ENCODE measurements at places on chromosomes 16 and 17.

DNA sequence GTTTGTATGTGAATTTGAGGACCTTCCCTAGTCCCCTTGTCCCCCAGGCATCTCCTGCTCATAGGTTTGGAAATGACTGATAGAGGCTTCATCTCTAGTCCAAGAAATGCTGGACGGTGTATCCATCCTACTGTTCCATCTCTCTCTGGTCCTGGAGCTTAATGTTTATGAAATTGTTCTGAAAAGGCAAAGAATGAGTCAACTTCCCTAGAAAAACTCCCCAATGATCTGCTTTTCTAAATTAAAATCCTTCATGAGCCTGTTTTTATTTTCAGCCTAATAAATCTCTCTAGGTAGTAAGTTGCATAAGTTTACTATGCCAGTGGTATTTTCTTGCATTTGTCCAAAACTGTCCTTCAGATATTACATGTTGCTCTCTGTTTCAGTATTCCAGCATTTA is 2.1 kb upstream of the IGSF6 start:
- no peak for DNase-seq

DNA sequence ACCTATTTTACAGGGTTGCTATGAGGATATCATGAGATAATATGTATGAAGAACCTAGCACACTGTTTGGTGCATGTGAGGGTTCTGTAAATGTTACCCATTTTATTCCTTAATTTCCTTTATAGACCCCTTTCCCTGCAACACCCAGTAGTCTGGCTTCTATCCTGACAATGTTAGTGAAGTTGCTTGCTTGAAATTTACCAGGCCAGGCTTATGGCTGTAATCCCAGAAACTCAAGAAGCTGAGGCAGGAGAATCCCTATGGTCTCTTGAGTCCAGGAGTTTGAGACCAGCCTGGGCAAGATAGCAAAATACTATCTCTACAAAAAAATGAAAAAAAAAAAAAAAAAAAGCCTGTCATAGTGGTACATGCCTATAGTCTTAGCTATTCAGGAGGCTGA is 722.0 kb downstream of the MAF start:
- DNase-seq, result no peak

DNA sequence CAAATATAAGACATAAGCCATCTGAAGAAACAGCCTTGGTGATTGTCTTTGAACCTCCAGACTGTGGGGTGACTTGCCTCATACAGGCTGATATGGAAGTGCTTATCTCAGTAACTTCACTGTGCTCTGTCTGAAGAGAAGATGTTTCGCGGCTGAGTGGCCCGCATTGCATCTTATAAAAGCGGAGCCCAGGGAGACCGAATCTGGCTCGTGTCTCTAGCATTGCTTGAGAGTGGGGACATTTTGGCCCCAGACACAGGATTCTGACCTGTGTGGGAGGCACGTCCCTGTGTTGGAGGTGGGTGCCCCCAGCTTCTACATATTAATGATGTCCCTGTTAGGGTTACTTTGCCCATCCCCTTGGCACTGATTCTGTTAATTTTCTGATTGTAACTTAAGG is 66.4 kb downstream of the METRNL start:
- no peak for DNase-seq

GRCh38 chr16:11391576-11391975 is 46.3 kb downstream of the RMI2 start:
- DNase-seq, result no peak

DNA sequence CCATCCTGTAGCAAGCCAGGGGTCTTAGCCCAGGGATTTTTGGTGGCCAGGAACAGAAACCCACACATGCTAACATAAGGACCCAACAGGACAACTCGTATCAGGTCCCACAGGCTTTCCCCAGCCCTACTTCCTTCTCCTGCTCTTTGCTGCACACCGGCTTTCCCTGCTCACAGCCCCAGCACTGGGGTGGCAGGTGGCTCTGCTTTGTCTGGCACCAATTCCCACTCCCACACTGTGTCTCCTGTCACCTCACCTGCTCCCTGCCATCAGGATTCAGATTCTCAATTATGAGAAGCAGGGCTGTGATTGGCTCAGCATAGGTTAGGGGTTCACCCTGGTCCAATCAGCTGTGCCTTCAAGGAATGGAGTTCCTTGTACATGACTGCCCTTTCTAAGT is 94.1 kb downstream of the TMEM132E start:
- no peak for DNase-seq

GRCh38 chr16:14310519-14310991 is 239.4 kb downstream of the MRTFB start:
- DNase-seq, result no peak

- DNase-seq, result peak; percentile 58
Measured at GRCh38 chr16:1940273-1941161, 2.5 kb downstream of the MSRB1 start.

DNA sequence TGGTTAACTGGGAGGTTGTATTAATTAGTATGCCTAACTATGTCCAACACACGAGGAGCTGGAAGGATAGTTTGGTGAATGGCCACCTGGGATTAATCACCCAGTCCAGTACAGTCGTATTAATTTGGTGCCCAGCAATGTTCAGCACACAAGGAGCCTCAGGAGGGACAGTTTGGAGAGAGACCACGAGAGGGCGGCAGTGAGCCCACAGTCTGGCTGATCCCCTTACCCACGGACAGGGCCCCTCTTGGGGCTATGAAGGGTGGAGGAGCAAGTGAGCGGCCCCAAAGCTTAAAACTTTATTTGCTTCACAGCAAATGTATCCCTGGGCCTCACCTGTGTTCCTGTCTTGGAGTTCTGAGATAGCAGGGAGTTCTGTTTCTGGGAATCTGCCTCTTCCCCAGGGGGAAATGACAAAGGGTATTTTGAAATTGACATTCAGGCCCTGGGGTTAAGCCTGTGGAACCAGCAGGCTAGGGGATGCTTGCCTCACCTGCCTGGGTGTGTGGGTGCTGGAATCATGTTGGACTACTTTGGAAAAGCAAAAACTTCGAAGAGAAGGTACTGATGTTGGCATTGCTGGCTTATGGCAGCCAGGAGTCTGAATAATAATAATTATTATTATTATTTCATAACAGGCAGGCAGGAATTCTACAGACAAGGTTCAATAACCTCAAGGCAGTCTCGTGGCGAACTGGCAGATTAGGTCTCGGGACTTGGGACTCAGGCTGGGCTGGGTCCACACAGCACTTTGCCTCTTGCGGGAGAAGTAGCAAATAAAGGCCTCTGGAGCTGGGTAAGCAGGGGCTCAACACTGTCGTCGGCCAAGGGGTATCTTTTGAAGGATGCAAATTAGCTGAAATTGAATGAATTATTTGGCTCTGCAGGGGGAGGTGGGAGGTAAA is 227.6 kb upstream of the ASIC2 start:
- peak; percentile 43 for DNase-seq

GRCh38 chr17:75047398-75048098 is 523 bp downstream of the KCTD2 start:
- peak; percentile 50 for DNase-seq

DNA sequence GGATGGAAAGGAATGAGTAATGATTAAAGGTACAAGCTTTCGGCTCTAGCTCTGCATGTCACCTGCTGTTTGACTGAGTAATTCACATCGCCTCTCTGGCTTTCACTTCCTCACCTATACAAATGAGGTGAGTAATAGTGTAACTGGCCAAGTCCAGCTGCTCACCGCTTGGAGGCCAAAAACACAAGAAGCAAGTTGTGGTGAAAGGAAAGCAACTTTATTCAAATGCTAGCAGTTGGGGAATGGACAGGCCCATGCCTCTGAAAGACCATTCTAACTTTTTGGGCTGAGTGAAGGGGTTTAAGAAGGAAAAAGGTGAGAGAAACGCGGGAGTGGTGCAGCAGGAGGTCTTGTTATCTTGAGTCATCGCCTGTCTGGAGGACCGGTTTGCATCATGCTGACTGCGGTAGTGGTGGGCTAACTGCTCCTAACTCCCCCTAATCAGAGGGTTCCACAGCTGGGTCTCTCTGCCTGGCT is 45.7 kb upstream of the CSNK2A2 start:
- no peak for DNase-seq

DNA sequence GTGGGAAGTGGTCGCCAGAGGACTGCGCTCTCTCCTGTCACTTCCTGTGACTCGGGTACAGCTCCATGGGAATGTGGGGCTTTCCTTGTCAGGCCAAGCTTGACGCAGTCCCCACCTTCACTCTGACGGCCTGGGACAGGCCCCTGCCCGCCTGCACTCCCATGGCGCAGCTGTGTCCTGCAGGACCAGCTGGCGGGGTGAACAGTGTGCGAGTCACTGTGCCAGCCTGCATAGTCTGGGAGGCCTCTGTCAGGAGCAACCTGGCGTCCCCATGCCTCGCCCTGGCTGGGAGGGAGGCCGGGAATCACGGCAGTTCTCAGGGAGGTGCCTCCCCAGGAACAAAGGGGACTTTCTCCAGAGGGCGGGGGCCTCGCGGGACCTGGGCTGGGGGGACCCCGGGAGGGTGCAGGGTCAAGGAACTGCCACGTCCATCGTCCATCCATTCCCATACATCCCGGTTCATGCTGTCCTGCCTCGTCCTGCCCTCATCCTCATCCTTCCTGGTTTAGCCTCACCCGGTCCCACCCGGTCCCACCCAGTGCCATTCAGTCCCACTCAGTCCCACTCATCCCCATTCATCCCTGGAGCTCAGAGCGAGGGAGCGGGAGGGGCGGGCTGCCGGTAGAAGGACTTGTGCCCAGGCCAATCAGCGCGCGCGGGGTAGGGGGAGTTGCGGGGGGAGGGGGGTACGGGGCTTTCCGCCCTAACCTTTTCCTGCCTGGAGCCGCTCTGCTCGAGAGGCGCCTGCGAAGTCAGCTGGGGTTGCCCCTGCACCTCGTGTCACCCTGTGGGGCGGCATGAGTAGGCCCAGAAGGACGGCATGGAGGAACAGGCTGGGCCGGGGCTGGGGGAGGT is 13.4 kb downstream of the FLYWCH1 start:
- no peak for DNase-seq

- no peak for DNase-seq
Measured at GRCh38 chr17:2712300-2713043, 908 bp upstream of the CLUH start.

- DNase-seq, result peak; percentile 85
Measured at GRCh38 chr16:85568519-85568918, 44.6 kb upstream of the GSE1 start.

DNA sequence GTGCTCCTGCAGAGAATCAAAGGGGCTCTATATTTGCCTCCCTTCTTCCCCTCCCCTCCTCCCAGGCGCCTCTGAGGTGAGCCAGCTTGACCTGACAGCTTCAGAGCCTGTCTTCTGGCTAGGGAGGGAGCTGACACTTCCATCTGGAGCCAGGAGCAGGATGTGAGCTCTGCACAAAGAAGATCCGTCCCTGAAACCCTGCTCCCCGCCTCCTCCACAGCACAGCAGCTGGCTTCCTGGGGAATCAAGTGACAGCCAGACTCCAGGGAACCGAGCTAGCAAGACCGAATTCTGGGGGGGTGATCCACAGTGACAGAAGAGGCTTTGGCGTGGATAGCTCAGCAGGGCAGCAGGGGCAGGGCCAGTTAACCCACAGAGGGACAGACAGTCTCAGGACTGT is 37.2 kb downstream of the CCDC182 start:
- no peak for DNase-seq

DNA sequence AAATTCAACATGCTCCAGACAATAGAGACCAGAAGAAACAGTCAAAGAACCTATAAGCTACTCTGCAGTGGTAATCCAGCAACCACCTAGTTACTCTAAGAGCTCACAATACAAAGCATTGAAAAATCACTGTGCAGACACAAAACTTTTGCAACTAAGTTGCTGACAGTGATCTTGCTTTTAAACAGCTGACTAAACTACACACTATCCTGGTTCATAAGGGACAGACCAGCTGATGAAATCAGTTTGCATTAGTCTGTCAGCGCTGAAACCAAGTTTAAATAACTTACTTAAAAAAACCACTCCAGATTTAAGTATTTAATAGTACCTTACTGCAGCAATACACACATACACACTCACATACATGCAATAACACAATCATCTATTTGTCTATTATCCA is 4.6 kb downstream of the VEZF1 start:
- DNase-seq, result no peak

- peak; percentile 82 for DNase-seq
Measured at GRCh38 chr17:83073389-83074063, 5.9 kb upstream of the METRNL start.

DNA sequence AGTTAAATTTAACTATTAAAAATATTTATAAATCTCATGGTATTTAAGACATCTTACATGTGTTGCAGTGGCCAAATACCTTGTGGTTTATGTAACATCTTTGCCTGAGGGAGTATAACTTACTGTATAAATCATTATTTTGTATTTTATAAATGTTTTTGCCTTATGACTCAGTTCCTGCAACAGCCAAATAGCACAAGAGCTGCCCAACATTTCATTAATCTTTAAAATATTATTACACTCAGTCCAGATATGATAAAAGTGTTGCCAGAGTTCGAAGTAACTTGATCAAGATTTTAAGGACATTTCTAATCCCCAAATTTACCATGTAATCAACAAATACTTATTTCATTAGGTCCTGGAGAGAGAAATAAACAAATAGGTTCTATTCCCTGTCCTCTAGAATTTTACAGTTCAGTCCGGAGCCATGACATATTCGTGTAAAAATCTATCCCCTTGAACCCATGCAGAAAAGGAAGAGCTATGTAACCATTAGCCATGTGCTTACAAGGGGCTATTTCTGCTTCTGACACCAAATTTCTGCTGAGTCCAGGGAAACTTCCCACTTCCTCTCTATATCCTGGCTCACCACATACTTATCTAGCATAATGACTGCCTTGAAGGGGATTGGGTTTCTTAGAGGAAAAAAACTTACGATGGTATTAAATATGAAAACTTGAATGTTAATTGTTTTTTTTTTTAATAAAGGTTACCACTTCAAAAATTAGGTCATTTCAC is 44.0 kb downstream of the IRX6 start:
- no peak for DNase-seq

DNA sequence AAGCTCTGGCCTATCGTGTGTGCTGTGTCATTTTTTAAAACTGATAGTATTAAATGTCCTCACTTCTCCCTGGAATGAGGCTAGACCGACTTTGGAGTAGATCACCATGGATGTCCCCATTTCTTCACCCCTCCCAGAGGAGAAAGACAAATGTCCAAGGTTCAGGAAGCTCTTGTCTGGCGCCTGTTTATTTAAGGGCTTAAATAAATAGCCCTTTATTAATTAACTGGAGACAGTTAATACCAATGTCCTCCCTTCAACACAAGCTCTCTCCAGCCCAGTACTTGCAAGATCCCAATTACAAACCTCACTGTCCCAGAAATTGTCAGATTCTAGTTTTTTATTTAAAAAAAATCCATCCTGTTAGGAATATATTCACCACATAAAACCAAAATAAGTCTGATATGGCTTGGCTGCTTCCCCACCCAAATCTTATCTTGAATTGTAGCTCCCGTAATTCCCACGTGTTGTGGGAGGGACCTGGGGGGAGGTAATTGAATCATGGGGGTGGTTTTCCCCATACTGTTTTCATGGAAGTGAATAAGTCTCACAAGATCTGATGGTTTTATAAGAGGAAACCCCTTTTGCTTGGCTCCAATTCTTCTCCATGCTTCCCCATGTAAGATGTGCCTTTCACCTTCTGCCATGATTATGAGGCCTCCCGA is 344.4 kb downstream of the SHISA9 start:
- DNase-seq, result no peak

All from colonic mucosa (tissue), 4 donors.